ENCODE measurements at places on chromosomes 4 and X.

- DNase-seq: peak; percentile 71
These were observed 10.0 kb upstream of the ASMTL start for GRCh38 chrX:1462596-1463251.

GRCh38 chrX:77704881-77705280, 81.1 kb downstream of the ATRX start:
- DNase-seq: no peak

DNA sequence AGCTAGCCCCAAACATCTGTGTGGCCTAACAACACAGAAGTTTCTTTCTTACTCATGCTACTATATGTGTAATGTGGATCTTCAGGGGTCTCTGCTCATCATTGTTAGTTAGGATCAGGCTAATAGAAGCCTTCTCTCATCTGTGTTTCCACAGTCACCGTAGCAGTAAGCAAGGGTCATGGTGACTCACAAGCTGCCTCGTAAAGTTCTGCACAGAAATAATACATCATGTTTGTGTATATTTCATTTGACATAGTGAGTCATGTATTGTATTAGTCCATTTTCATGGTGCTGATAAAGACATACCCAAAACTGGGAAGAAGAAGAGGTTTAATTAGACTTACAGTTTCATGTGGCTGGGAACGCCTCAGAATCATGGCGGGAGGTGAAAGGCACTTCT, 38.7 kb downstream of the SLC4A4 start:
- DNase-seq: no peak

DNA sequence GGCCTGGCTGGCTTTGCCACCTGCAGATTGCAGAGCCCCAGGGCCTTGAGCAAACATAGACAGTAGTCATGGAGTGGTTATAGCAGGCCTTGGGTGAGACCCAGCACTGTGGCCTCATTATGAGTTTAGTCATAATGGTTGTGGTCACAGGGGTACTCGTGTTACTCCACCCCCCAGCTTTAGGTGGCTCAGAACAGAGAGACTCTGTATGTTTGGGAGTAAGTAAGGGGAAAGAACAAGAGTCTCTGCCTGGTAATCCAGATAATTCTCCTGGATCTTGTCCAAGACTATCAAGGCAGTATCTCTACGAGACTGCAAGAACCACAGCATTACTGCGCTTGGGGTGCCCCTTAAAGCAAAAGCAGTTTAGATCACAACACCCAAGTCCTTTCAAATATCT, 62.3 kb upstream of the SCRG1 start:
- peak; percentile 82 for DNase-seq

GRCh38 chr4:159023741-159024140, 79.1 kb upstream of the RAPGEF2 start:
- no peak for DNase-seq

- DNase-seq: peak; percentile 76
These were observed 53.5 kb upstream of the HPRT1 start for GRCh38 chrX:134406356-134407064.

DNA sequence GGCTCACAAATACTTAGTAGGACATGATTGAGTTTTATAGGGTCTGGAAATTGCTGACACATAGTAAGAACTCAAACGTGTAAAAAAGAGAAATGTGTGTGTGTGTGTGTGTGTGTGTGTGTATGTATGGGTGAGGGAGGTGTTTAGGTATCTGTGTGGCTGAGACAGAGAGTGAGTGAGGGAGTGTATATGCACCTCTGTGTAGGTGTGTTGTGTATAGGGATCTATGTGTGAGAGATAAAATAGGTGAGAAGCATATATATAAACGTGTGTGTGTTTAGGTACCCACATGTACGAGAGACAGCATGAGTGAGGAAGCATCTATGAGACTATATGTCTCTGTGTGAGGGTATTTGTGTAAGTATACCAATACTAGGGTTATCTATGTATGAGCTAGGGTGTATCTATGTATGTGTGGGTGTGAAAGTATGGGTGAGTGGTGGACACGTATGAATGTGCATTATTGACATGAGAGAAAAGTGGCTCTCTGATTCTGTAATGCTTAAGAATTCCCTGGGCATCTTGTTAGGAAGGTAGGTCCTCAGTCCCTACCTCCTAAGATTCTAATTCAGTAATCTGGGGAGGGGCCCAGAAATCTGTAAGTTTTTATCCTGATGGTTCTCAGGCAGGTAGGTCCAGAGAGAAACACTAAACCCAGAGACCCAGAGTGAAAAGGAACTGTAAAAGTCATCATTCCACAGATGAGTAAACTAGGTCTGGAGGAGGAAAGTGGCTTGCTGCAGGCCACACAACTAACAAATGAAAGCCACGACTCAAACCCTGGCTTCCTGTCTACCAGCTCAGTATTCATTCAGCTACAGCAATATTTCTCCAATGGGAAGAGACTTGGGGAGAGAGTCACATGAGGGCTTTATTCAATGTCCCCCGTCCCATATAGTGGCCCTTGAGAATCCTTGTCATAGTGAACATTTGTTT, 237.0 kb downstream of the IDS start:
- DNase-seq: no peak

DNA sequence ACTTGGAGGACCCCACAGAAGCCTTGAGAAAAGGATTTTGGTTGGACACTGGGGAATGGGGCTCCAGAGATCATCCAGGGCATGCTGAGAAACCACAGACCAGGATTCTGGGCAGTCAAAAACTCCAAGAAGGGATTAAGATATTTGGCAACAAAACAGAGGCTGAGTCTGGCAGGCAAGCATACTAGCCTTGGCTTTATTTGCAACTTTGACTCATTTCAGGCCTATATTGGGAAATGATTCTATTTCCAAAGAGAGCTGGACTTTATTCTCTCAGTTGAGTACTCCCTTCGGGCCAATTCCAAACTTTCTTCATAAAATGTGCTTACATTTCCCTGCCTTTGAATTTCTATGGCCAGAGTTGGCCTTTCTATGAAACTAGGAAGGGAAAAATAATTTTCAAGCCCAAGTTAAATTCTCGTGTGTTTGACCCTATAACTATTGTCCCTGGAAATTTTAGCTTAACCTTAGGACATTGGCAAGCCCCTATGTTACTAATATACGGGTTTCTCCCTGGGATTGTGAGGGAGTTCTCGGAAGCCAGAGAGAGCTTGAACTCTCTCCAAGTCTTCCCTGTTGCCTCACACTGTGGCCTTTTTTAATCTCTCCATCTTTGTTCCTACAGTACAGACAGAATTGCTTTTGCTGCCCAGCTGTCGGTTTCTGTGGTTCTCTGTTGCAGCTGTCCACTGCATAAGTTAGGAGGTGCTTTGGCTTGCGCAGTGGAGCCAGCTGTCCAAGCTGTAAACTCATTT, 112.6 kb upstream of the FAM9A start:
- no peak for DNase-seq

- DNase-seq: no peak
These were observed 25.1 kb downstream of the IGSF1 start for GRCh38 chrX:131264053-131264452.

DNA sequence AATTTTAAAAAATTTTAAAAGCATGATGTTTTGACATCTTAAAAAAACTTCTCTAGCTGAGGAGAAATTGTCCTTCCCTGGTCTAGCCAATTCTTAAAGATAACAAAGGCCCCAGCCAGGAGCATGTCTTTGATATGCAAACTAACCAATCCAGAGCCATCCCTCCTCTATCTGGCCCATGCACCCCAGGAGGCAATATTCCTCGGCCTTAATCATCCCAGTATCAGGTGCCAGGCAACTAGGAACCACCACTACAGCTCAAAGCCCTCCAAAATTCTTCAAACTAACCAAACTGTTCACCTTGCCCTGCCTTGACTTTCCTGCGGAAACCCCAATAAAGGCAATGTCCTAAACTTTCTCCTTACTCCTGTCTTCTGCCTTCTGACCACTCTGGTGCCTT, 97.8 kb upstream of the USP9X start:
- peak; percentile 88 for DNase-seq

DNA sequence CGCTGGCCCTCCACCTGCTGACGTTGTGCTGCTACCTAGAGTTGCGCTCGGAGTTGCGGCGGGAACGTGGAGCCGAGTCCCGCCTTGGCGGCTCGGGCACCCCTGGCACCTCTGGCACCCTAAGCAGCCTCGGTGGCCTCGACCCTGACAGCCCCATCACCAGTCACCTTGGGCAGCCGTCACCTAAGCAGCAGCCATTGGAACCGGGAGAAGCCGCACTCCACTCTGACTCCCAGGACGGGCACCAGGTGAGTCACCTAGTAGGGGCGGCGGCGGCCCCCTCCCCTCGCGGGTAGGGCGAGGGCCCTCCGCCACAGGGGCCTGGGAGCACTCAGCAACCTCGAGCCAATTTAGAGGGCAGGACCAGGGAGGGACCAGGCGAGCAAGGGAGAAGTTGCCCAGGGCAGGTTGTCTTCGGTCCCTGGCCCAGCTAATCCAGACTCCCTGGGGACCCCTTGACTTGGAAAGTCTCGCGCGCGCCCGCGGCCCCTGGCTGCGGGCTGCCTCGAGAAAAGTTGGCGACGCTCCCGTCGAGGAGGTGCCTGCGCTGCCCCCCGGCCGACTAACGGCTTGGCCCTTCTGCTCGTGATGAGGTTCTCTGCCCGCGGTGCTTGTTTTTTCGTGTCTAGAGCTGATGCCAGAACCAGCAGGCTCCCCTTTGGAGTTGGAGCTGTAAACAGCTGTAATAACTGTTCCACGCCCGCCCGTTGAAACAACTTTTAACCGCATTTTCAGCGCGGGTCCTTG, 717 bp downstream of the EDA start:
- no peak for DNase-seq

DNA sequence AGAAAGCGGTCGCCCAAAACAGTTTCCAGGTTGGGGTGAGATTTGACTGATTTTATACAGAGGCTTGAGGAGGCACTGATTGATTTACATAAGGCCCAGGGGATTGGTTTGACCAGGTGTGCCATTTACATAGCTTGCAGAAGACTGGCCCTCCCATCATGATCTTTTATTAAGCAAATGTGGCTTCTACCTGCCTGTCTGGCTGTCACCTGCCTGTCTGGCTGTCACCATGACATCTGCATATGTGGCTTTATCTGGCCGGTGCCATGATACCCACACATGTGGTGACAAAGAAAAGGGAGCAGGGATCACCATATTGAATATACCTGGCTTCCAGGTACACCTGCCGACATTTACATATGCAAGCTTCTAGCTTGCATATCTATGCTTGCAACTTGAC, 17.0 kb upstream of the CDS1 start:
- no peak for DNase-seq

- no peak for DNase-seq
These were observed 278.2 kb upstream of the GATB start for GRCh38 chr4:152039023-152039481.

DNA sequence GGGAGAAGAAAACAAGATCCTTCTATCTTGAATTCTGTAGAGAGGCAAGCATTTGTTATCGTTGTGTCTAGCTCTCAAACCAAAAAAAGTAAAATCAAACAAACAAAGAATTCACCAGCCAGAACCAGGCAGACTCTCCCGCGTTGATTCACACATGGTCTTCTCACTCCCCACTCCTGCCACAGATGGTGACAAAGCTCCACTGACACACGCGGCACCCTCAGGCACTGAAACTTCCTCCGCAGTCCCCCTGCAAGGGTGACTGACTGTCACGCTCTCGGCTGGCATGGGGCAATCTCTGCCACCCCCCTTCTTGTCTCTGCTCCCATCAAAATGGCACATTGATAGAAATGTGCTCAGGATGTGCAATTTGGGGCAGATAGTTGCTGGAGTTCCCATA, 304.9 kb downstream of the DHX15 start:
- no peak for DNase-seq

GRCh38 chrX:152926279-152926678, 28.4 kb downstream of the ZNF185 start:
- DNase-seq: peak; percentile 40

DNA sequence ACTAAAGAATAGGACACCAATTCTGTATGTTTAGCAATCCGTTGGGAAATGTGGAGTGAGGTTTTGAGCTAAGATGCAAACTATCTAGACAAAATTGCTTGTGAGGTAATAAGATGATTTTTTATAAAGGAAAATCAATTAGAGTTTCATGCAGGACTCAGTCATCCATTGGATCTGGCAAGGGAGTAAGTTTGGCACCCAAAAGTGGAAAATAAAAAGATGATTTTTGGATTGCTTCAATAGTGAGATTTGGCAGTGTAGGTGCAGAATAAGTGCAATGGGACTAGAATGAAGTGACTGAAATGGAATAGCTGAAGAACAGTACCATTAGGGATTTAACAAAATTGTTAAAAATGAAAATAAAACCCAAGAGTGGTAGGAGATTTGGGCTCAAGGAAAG, 290.5 kb upstream of the EPHA5 start:
- DNase-seq: no peak

GRCh38 chr4:16123356-16124084, 39.7 kb upstream of the PROM1 start:
- DNase-seq: no peak

- peak; percentile 3 for DNase-seq
These were observed 116.9 kb downstream of the EFNB1 start for GRCh38 chrX:68945603-68946228.

DNA sequence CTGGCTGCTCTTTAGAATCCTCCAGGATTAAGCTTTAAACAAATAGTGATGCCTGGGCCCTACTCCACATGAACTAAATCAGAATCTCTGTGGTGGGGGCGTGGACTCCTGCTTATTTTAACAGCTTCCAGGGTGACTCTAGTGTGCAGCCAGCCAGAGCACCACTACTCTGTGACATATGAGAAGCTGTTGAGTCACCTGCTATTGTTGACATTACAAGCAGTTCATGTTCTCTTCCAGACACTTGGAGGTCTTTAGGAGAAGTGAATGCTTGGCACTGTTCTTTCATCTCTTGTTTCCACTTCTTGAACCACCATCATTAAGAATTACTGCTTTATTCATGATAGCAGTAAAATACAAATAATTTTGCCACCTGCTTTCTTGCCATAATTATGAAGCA, 426 bp upstream of the C4orf51 start:
- DNase-seq: no peak

GRCh38 chr4:174553031-174553430, 30.7 kb upstream of the HPGD start:
- no peak for DNase-seq

DNA sequence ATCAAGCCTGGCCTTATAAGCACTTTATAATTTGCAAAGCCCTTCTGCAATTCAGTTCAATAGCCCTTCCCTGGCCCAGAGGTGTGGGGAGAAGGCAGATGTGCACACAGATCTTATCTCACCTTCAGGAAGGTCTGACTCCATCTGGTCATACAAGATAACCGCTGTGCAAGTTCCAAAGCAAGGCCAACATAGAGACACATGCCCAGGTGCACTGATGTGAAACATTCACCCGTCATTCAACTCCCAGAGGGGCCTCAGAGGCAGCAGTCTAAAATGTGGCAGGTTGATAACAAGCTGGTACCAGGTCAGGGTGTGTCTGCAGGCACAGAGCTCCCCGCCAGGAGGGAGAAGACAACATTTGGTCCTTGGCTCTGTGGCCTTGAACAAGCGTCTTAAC, 10.9 kb upstream of the WFS1 start:
- peak; percentile 7 for DNase-seq

- peak; percentile 54 for DNase-seq
These were observed 10.4 kb downstream of the AFP start for GRCh38 chr4:73446336-73446938.

- no peak for DNase-seq
These were observed 2.1 kb upstream of the PCDH7 start for GRCh38 chr4:30718021-30718542.

GRCh38 chrX:110284159-110284558, 33.7 kb downstream of the AMMECR1 start:
- no peak for DNase-seq

- no peak for DNase-seq
These were observed 445.6 kb downstream of the IQCM start for GRCh38 chr4:149370002-149370401.

GRCh38 chr4:26001413-26001812, 87.4 kb downstream of the SMIM20 start:
- no peak for DNase-seq

- no peak for DNase-seq
These were observed 912.9 kb upstream of the INTU start for GRCh38 chr4:126719852-126720251.

All from erythroblast (primary cell).